ENCODE measurements at places on chromosomes 16 and 17.

GRCh38 chr16:49023050-49023449, 258.6 kb downstream of the CBLN1 start:
- DNase-seq, result no peak

- peak; percentile 57 for DNase-seq
Observed at GRCh38 chr16:3131755-3132377, 3.0 kb upstream of the ZNF213 start.

GRCh38 chr16:55116165-55116920, 185.7 kb downstream of the IRX5 start:
- no peak for DNase-seq

DNA sequence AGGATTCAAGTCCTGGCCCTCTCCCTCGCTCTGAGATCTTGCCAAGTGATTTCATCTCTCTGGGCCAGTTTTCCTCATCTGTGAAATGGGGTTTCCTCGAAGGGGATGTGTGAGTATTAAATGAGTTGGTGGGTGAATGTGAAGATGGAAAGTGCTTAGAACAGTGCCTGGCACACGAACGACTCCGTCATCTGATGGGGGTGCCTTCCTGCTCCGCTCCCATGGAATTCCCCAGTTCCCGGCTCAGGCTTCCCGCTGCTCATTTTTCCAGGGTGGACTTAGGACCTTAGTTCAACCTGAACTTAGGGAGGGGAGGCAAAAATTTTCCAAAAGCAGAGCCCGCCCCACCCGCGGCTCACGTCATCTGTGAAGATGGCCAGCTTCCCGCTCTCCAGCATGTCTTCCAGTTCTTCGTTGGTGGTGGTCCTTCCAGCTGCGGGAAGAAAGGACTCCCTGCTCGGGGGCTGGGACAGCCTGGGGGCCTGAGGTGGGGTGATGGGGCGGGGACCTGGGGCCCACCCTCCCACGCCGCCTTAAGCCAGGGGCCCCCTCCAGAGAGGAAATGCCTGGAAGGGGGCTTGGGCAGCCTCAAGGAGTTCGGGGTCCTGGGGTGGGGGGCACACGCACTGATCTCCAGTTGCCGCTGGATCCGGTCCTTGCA, 11.4 kb downstream of the HSD3B7 start:
- DNase-seq, result no peak

DNA sequence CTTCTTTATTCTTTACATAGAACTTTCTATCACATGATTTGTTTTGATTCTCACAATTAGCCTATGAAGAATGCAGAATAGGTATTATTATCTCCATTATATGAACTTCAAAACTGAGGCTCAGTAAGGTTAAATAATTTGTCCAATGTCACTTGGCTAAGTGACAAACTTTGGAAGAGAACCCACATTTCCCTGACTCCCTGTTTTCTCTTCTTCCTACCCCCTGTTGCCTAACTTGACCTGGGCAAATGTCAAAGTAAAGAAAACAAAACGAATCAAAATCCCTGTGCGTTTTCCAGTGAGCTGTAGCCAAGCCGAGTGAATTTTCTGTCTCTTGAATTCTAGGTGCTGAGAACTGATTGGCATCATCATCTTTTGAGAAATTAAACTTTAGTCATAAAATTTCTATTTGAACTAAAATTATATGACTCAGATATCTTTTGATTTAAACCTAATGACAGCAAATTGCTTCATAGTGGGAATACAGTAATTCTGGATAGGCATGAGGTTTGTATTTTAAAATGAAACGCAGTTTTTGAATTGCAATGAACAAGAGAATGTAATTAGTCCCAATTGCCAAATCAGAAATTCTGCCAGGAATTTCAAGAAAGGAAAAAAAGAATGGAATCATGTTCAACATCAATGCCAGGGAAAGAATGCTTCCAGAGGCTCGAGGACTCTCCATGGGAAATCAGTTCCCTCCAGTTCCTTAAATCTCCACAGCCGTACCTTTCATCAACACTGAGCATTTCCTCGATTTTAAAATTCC, 4.6 kb upstream of the NACA2 start:
- no peak for DNase-seq

DNA sequence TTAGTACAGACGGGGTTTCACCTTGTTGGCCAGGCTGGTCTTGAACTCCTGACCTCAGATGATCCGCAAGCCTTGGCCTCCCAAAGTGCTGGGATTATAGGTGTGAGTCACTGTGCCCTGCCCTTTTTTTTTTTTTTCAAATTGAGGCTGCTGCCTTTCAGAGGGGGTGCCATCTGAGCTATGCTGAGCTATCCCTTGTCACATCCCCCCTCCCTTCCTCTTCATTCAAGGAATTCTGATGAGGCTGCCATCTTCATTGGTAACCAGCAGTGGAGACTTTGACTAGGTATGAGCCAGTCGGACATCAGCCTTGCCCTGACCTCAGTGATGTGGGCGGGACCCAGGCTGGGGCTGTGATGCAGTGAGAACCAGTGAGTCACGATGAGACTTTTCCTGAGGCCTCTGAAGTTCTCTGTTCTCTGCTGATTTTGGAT, 24.4 kb upstream of the GPT2 start:
- no peak for DNase-seq

- DNase-seq, result peak; percentile 94
Observed at GRCh38 chr16:87407511-87408112, 15.5 kb downstream of the MAP1LC3B start.

GRCh38 chr17:74202938-74203337, 540 bp upstream of the RPL38 start:
- no peak for DNase-seq

- no peak for DNase-seq
Observed at GRCh38 chr17:83081684-83082201, 2.3 kb downstream of the METRNL start.

GRCh38 chr17:164303-165235, 16.9 kb downstream of the DOC2B start:
- DNase-seq, result no peak

GRCh38 chr16:19923396-19923795, 38.7 kb upstream of the GPRC5B start:
- no peak for DNase-seq

GRCh38 chr16:84029297-84030047, 13.1 kb downstream of the SLC38A8 start:
- peak; percentile 58 for DNase-seq

- no peak for DNase-seq
Observed at GRCh38 chr17:933312-934073, 46.1 kb downstream of the NXN start.

GRCh38 chr17:72406498-72406897, 285.7 kb downstream of the SOX9 start:
- no peak for DNase-seq

DNA sequence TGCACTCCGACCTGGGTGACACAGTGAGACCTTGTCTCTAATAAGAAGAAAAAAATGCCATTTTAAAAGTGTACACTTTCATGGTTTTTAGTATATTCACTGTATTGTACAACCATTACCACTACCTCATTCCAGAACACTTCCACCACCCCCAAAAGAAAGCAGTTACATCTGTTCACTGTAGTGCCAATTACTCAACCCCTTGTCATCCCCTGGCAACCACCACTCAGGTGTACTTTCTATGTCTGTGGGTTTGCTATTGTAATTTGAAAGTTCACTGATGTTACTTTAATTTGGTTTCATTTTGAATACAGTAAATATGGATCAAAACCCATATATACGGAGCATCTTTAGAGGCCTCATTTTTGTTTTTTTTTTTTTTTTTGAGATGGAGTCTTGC, 6.1 kb downstream of the ZG16 start:
- no peak for DNase-seq

DNA sequence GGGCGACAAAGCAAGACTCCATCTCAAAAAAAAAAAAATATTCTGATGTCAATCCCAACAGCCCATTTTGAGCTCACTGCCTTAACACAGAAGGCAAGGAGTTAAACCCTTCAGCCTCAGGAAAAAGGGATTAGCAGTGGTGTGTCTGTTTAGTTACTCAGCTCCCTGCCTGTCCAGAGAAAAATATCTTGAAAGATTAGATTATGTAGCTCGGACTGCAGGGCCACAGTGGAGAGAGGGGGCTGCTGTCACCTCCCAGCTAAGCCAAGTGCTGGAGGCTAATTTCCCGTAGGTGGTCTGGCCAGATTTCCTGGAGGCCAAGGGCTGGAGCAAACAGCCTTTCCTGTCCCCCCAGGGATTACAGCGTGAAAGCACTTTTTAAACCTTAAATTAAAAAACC, 50.3 kb downstream of the C16orf95 start:
- no peak for DNase-seq

DNA sequence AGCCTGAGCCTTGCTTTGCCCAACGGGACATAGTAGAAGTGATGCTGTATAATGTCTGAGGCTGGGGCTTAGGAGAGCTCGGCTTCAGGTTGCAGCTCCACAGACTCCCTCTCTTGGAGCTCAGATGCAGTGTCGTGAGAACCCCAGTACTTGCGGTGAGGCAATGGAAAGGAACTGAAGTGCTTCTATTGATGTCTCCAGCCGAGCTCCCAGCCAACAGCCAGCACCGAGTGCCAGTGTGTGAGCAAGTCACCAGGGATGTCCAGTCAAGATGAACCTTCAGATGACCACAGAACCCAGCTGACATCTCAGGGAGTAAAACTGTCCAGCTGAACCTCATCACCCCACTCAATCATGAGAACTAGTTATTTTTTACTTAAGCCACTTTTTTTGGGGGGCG, 268.1 kb downstream of the IRF8 start:
- no peak for DNase-seq

DNA sequence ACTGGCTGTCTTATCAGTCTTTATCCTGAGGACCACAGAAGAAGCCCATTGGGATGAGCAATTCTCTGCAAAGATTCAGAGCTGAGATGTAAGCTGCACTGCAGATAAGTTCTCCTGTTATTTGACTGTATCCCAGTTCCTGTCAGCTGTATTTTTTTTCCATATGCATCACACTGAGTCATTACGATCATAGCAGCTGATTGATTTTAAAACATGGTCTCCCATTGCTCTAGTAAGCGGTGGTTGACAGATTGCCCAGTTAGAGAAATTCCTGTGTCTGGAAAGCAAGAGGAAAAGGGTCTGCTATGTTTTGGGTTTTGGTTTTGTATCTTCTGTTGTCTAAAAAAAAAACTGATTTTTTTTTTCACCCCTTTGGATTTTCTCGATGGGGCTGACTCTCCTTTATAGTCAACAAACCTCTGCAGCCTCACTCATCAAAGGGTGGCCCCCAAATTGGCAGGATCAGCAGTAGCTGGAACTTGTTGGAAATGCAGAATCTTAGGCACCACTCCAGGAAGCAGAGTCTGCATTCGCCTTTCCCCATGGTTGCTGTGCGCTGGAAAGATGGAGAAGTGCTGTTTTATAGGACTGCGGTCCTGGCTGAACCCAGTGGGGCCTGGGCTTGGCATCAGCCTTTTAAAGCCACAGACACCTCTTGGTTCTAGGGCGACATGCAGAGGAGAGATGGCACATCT, 220.1 kb upstream of the MPHOSPH6 start:
- no peak for DNase-seq

DNA sequence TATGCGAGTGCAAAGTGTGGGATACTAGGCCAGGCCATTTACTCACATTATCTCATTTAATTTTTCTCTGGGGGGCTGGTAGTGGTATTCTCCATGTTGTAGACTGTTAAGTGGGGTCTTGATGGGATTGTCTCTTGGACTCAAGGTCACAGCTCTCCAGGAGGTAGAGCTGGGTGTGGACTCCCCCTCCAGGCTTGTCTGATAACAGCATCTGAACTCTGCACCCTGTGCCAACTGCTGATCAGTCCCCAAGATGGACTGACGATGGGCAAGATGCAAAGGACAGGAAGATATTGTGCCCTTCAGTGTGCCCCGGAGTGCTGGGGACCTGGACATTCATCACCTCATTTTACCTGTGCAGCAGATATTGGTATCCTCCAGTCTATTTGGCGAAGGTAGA, 147.8 kb downstream of the MSI2 start:
- DNase-seq, result no peak

DNA sequence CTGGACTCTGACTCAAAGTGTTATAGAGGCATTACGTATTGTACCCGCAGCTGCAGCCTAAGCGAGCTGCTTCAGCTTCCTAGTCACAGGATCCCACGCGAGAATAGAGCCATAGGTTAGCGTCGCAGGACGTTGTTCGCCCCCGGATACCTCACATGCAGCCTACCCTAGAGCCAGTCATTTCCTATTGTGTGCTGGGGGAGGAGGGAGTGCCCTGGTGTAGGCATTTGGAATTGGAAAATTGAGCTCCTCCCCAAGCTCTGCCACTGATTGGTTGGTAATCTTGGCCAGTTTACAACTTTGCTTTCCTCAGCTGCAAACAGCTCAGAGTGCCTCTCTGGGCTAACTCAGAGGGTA, 530 bp downstream of the NAA60 start:
- DNase-seq, result peak; percentile 30

DNA sequence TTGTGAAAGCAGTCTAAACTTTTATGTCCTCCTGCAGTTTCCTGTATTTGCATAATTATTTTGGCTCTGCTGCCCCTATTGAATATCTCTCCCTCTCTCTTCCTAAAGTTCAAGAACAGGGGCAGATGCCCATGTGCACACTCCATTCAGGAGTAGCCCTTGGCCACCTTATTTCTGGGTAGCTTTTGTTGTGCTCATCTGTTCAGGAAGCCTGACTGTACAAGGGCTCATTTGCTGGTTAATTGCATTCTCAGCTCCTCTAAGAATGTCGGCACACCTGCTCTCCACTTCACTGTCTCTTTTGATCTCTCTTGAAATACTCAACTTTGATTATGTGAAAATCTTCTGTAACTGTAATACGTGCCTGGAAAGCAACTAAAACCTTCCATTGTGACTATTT, 1378.8 kb upstream of the CDH8 start:
- no peak for DNase-seq

DNA sequence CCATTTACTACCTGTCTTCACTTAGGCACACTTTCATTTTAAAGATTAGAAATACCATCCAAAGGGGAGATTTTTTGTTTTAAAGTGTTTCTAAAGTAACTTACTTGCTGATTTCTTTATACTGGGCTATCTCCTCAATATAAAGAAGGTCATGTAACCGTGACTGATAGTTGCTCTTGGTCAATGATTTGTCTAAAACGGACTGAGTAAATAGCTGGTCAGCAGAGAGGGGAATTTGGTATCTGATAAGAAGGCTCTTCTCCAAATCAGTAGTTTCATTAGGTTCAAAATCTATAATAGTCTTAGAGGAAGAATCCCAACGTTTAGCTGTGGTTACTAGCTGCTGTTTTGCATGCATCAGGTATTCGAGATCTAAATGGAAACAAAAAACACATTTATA, 66.4 kb downstream of the HELZ start:
- no peak for DNase-seq

GRCh38 chr16:75289189-75289588, 37.8 kb upstream of the BCAR1 start:
- DNase-seq, result peak; percentile 18

DNA sequence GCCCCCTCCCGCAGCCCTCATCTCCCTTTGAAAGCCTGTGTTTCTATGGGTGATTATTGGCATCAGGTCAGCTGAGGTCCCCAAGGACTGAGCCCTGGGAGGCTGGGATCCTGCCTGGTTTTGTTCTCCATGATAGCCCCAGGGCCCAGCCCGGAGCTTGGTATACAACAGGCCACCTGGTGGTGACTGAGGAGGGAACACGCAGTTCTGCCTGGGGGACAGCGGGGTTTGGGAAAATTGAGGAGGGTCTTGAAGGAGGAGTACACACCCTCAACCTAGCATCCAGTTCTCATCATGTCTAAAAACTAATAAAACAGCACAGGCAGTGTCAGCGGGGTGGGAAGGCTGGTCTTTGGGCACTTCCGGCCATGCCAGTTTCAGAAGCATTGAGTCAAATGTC, 335.1 kb downstream of the CPPED1 start:
- no peak for DNase-seq

GRCh38 chr17:68036304-68037147, 991 bp downstream of the KPNA2 start:
- DNase-seq, result no peak
